ENCODE measurements at places on chromosomes 13 and 19.

- no peak for DNase-seq
Observed at GRCh38 chr19:52307275-52307674, 10.3 kb downstream of the ZNF480 start.

DNA sequence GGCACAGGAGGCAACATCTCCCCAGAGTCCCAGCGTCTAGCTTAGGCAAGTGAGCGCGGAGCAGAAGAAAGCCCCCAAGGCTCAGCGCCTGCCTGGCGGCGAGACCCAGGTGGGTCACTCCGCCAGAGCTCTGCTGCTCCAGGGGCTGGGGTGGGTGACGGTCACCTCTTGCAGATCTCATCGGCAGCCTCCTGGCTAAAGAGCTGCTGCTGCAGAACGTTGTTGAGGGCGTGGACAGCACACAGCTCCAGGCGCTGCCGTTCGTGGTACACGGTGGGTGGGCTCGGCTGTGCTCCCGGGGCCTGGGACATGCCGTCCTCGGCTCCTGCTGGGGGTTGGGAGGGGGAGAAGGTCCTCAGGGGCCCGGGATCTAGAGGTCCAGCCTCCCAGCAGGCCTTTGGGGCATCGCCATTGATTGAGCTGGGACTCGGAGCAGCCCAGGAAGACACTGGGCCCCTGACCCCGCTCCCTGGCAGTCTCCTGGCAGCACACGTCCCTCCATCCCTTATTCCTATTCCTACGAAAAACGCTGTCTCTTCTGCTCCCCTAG lies 795 bp downstream of the JOSD2 start:
- no peak for DNase-seq

GRCh38 chr13:94679614-94680013 lies 32.7 kb downstream of the SOX21 start:
- no peak for DNase-seq

GRCh38 chr19:17951157-17951989 lies 15.5 kb upstream of the KCNN1 start:
- DNase-seq: no peak

GRCh38 chr19:48253999-48254398 lies 1.7 kb downstream of the CARD8 start:
- DNase-seq: no peak

GRCh38 chr19:13588957-13589833 lies 82.9 kb upstream of the CACNA1A start:
- peak; percentile 83 for DNase-seq

DNA sequence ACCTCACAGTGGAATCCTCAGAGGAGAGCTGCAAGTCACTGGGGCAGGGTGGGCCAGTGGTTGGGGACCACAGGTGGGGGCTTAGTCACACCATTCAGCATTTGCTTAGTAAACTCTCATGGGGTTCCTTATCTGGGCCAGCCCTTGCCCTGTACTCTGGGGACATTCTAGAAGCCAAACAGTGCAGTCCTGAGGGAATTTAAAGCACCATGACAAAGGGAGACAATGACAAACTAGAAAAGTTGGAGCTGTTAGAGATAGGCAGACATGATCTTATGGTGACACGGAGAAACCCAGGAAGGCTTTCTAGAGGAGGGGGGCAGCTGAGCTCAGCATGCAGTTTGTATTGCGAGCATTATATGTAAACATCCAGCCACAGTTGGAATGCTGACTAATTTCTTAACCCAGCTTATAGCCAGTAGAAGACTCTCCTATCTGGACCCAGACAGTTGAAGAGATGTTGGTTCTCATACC lies 87.6 kb downstream of the ZNF429 start:
- DNase-seq: no peak

GRCh38 chr13:111508902-111509509 lies 188.6 kb downstream of the TEX29 start:
- DNase-seq: no peak

GRCh38 chr13:97306645-97307044 lies 84.5 kb downstream of the MBNL2 start:
- no peak for DNase-seq

DNA sequence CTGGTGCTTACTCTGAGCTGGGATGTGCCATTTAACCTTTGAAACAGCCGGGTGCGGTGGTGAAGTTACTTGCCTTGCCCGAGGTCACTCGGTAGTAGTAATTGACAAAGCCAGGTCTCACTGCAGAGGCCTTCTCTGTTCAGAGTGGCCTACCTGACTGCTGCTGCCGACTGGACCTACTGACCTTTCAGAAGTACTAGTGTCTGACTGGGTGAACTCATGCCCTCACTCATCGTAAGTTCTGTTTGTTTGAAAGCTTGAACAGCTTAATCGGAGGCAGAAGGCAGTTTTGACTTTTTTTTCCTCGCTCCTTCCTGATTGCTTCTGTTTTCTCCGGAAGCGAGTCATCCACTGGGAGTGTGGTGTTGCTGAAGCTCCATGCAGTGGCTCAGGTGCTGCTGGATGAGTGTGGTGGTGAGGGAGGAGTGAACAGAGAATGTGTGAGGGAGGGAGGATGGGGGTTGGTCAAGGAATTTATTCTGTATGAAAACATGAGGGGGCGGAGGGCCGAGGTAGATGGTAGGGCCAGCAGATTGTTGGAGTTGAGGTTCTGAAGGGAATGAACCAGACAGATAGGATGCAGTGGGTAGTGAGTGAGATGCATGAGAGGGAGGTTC lies 2.7 kb downstream of the SPINT2 start:
- DNase-seq: no peak

DNA sequence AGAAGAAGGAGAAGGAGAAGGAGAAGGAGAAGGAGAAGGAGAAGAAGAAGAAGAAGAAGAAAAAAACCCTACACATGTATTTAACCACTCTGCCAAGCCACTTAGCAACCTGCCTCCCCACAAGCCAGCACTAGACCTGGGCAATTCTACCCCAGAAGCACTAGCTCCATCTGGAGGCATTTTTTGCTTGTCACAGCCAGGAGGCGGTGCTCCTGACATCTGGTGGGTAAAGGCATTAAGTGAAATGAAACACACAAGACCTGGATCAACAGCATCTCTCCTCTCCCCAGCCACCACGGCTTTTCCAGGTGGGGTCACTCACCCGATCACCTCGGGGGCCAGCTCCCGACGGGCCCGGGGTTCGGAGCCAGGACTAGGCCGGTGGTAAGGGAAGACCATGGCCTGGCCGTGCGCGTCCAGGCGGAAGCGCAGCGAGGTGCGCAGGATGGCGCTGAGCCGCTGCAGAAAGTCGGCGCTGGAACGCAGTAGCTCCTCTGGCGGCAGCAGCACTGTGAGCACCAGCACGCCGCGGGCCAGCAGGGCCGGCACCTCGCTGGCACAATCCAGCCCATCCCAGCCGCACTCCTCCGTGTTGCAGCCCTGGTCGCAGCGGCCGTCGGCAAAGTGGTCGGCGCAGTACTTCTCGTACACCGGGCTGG lies 26.9 kb downstream of the NOTCH3 start:
- no peak for DNase-seq

DNA sequence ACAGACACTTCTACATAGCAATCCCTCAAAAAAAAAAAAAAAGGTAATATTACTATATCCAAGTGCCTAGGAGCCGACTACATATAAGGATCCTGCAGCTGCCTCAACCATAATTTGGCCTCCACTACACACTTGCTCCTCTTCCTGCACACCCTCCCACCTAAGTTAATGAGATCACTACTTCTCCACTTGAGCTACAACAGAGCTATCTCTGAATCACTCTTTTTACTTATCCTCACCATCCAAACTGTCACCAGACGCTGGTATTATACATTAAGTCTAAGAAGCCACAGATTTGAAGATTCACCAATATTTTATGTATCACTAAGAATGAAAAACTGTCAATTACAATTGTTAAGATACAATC lies 8.3 kb downstream of the OBI1 start:
- no peak for DNase-seq

DNA sequence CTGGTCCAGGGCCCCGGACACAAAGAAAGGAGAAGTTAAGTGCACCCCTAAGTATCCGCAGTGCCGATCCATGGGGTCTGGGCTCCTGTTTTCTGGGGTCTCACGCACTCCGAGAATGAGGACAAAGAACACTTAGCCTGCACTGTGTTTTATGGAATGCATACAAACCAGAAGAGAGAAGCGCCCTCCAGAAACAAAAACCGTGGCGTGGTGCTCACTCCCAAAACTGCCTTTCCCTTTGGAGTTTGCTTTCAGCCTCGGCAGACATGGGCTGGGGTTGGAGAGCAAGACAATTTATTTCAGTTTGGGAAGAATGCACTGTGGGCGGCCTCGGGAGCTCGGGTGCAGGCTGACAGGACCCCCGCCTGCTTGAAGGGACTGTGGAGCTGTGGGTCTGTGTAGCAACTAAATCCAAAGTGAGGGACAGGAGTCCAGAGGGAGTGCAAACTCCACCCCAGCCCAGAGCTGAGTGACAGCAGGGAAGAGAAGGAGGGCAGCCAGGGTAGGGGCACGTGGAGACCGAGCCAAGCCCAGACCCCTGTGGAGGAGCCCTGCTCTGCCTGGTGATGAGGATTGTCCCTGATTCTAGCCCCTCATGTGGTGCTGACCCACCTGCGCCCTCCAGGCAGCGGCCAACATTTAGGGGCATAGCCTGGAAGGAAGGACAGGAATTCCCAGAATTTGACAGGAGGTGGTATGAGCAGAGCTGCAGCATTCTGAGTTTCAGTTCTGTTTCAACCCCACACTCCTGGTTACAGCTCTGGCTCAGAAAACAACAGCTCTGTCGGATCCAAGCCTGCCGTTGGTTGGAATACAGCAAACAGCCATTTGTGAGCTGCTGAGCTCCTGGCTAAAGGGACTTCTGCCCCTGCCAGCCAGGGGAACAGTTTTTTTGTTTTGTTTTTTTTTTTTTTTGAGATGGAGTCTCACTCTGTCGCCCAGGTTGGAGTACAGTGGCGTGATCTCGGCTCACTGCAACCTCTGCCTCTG lies 37.8 kb upstream of the POP4 start:
- DNase-seq: no peak

GRCh38 chr13:113098162-113098732 lies 7.3 kb upstream of the F7 start:
- no peak for DNase-seq

DNA sequence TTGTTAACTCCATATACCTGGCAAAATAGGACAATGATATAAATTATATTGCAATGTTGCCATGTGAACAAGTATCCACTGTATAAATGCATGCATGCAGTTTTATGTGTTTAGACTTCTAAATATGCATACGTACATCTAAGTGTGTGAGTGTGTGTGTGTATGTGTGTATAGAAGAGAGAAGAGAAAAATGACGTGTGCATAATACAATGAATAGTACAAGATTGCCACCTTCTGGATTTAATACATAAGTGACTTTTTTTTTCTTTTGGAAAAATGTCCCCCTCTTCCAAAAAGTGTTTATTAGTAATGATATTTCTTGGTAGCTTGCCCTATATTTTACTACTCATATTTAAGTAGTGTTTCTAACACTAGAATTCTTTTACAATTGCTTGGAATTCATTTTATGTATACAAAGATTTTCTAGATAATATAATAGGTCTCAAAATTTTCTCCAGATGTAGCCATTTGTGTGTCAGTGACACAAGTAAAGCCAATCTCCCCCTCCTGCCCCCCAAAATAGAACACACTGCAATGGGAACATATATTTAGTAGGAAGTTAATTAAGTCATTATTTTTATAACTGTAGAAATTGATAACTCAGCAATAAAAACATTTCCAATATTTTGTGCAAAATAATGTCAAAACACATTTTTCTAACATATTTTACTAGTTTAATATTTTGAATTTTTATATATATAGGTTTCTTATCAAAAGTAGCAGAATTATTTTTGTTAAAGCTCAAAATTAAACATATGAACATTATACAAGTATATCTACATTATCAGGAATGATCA lies 783.3 kb upstream of the ATXN8OS start:
- DNase-seq: no peak

GRCh38 chr13:38309397-38309796 lies 40.3 kb upstream of the UFM1 start:
- no peak for DNase-seq

DNA sequence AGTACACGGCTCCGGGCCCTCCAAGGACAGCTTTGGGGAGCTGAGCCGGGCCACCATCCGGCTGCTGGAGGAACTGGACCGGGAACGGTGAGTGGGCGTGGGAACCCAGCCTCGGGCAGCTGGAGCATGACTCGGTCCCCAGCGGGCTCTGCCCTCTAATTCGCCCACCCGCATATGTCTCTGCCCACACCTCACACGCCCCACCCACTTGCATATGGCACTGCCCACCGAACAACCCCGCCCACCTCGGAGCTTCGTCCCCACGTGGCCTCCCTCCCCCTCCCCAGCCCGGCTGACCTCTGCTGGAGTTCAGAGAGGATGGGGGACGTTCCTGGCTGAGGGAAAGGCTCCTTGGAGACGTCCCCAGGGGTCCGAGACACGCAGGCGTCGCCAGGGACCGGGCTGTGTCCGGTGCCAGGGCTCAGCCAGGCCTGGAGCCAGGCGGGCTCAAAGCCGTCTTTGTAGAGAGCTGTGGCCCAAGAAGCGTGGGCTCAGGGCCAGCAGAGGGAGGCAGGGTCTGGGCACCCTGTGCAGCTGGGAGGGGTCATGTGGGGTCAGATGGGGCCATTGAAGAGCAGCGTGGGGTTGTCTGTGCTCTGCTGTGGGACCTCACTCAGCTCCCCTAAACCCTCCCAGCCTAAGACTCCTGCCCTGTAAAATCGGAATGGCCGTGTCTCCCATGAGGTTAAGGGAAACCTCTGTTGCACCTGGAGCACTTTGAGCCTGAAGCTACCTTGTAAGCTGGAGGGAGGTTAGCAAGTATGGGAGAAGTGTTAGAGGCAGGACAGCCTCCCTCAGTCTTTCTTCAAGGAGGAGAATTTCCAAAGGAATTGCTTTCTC lies 3.8 kb downstream of the APC2 start:
- no peak for DNase-seq

DNA sequence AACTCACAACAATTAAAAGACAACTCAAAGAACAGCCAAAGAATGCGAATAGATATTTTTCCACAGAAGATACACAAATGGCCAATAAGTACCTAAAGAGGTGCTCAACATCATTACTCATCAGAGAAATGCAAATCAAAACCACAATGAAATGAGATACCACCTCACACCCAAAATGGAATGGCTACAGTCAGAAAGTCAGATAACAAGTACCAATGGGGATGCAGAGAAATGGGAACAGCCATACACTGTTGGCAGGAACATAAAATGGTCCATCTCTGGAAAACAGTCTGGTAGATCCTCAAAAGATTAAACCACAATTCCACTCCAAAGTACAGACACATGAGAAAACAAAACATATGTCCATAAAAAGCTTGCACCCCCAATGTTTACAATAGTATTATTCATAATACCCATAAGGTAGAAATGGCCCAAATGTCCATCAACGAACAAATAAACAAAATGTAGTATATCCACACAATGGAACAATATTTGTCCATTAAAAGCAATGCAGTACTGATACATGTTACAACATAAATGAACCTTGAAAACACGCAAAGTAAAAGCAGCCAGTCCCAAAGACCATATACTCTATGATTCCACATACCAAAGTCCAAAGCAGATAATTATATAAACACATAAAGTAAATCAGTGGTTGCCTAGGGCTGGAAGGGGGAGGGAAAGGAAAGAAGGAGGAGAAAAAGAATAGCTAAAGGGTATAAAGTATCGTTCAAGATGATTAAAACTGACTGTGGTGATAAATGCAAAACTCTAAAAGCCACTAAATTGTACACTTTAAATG lies 19.6 kb downstream of the USP12 start:
- DNase-seq: no peak

All from activated CD4-positive, alpha-beta T cell treated with anti-CD3 and anti-CD28 coated beads, Interleukin-2, amount 50 U/mL, for 48 hours (primary cell).